Neural progenitor cell (in vitro differentiated cells): ENCODE measurements at places on chromosomes 4 and X. TPM values are rescaled to one million over a fixed set of nuclear protein-coding genes. Genes with fewer than 3 reads are reported as not detected.

DNA sequence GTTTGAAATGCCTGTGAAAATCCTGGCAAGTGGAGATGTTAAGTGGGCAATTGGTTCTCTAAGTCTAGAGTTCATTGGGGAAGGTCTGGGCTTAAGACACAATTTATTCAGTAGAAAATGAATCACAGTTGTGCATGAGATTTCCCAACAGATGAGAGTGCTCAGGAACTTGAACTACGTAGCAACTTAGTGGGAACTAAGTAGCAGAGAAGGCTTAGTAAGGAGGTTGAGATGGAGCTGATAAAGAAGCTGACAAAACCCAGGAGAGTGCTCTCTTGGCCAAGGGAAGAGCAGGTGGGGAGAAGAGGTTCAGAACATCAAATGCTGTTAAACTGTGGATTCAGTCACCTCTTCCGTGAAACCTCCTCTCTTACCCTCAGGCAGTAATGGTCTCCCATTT lies 33.0 kb downstream of the AFF1 start:
- no peak for DNase-seq
- no peaks in the 10 kb centered on the region for H3K36me3 ChIP-seq
- no peak overlapping the region for H3K4me3 ChIP-seq
- no peak overlapping the region for H3K27ac ChIP-seq

DNA sequence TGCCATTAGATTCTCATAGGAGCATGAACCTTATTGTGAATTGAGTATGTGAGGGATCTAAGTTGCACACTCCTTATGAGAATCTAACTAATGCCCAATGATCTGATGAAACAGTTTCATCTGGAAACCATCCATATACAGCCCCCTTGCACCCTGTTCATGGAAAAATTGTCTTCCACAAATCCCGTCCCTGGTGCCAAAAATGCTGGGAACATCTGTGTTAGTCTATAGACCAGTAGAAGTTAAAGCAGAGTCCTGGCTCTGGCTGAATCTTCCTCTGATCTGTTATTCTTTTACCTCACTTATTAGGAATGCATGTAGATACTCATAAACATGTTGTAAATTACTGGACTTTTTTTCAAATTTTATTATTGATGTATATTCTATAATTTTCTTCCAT lies 29.2 kb downstream of the SULT1B1 start:
- no peak overlapping the region for H3K4me3 ChIP-seq
- H3K27ac ChIP-seq, result no peak overlapping the region
- H3K27me3 ChIP-seq, result no peaks in the 10 kb centered on the region
- H3K4me1 ChIP-seq, result no peaks in the 10 kb centered on the region
- H3K36me3 ChIP-seq, result no peaks in the 10 kb centered on the region

DNA sequence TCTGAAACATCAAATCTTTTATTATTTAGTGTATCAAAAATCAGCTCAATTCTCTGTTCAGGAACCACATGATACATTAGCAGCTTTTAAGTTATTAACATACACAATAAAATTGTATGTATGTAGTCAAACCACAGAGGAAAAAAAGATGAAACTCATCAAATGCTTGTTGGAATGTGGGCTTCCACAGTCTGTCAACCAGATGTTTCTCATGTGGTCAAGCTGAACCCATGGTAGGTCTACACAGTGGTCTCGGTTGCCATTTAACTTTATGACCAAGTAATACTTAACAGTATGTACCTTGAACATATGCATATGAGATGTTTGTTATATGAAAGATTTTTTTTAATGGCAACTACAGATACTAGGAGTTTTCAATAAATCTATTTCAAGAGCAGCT lies 427.8 kb downstream of the IL15 start:
- DNase-seq, result no peak
- H3K4me1 ChIP-seq, result no peaks in the 10 kb centered on the region
- H3K36me3 ChIP-seq, result no peaks in the 10 kb centered on the region
- no peak overlapping the region for H3K4me3 ChIP-seq
- H3K27ac ChIP-seq, result no peak overlapping the region

- peaks cover 8% of the 10 kb centered on the region for H3K4me1 ChIP-seq
- no peak overlapping the region for H3K27ac ChIP-seq
- H3K4me3 ChIP-seq, result no peak overlapping the region
These were observed 1.1 kb upstream of the EDNRA start for GRCh38 chr4:147479786-147480185.

- H3K4me3 ChIP-seq, result no peak overlapping the region
- H3K27me3 ChIP-seq, result no peaks in the 10 kb centered on the region
- H3K4me1 ChIP-seq, result no peaks in the 10 kb centered on the region
- DNase-seq, result no peak
These were observed 145.7 kb downstream of the RAPGEF2 start for GRCh38 chr4:159248384-159249178.

DNA sequence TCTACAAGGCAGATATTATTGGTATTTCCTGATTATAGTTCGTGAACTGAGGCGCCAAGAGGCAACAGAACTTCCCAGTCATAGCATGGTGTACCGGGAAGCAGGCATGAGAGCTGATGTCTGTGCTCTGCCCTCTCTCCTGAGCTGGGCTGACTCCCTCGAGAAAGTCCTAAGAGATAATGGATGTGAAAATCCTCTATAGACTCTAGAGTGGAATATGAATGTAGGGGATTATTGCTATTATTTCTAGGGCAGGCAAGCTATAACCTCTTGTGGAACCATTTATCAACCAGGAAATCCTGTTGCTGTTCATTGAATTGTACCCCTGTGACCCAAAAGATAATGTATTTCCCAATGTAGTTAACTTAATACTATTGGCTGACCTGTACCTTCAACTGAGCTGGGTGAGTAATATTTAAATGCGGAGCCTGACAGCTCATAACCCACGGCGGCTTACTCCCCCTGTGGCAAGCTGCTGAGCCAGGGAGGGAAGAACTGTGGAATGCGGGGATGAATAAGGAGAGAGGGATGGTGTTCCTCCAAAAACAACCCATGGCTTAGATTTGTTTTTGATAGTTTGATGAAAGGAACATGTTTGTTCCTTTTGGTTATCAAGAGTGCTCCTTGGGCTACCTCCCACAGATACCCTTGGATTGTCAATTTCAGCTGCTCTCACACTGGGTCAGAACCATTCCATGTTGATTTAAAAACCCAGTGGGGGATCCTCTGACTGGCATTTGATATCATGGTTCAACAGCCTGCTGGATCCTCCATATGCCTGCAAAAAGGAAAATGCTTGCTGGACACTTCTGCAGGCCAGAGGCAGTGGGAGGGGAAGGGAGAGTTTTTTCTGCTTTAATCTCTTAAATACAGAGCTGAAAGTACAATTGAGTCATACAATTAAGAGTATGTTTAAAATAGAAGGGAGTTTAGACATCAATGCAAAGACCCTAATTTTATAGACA lies 339.0 kb upstream of the BOD1L1 start:
- H3K4me3 ChIP-seq, result no peak overlapping the region
- no peaks in the 10 kb centered on the region for H3K36me3 ChIP-seq
- H3K4me1 ChIP-seq, result no peaks in the 10 kb centered on the region
- no peaks in the 10 kb centered on the region for H3K27me3 ChIP-seq

- DNase-seq, result no peak
- H3K36me3 ChIP-seq, result no peaks in the 10 kb centered on the region
- H3K4me3 ChIP-seq, result no peak overlapping the region
- no peak overlapping the region for H3K27ac ChIP-seq
These were observed 74.4 kb downstream of the RNF150 start for GRCh38 chr4:141058591-141059512.

DUSP9 gene
- total RNA-seq, result 0.21 and 2.0 TPM in 2 replicates

CPE gene
- 43.6 and 47.4 TPM in 2 replicates for total RNA-seq

- no peak overlapping the region for H3K4me3 ChIP-seq
- no peak overlapping the region for H3K27ac ChIP-seq
- no peaks in the 10 kb centered on the region for H3K36me3 ChIP-seq
- DNase-seq, result no peak
- H3K27me3 ChIP-seq, result no peaks in the 10 kb centered on the region
- H3K4me1 ChIP-seq, result peaks cover 4% of the 10 kb centered on the region
These were observed 42.1 kb upstream of the SPINK2 start for GRCh38 chr4:56863441-56864139.

DNA sequence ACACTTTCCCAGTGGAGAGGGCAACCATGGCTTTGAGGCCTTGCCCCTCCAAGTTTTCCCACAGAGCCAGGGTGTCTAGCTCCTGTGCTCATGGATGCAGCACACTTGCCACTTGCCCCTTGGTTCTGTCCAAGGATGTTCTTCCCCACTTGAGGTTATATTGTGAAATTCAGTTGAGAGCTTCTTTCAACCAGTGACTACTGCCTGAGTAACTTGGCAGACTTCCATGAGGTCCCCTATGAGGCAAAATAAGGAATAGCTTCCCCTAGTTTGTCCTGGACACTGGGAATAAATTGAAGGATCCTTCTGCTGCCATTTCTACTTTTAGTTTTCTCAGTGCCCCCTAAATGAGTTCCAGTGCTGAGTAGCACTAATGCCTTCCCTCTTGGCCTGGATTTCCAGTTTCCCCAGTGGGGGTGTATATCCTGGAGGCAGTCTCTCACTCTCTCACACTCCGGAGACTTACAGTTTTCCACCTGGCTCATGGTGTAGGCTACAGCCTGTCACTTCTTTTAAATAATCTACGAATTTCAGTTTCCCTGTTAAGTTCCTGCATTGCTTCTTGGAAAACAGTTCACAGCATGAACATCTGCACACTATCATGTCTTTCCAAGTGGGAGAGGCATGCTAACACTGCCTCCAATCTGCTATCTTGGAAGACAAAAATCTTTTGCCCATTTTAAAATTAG lies 36.4 kb upstream of the ADH4 start:
- no peaks in the 10 kb centered on the region for H3K4me1 ChIP-seq
- H3K36me3 ChIP-seq, result no peaks in the 10 kb centered on the region
- H3K4me3 ChIP-seq, result no peak overlapping the region
- no peak overlapping the region for H3K27ac ChIP-seq

DNA sequence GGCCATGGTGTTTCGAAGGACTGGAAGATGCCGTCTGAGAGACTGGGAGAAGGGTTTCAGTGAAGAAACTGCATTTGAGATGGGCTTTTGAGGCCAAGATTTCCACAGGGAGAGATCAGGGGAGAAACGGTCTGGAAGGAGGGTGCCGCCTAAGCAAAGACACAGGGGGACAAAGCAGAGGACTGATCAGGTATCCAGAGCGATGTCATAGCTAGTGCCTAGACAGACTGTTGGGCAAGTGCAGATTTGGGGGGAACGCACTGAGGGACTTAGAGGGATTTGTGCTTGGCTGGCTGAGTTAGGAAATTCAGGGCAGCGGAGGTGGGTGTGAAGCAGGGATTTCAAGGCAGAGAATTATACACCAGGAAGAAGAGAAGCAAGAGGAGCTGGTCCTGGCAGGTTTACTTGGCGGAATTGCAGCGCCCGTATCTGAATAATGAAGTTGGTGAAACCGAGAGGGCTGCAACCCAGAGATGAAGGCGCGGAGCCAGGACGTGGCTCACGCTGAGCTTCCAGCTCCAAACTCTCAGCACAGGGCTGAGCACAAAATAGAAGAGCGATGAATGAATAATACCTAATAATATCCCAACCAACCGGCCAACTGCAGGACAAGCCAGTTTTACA lies 106.9 kb downstream of the MAML3 start:
- peak overlapping the region; percentile 16 for H3K4me3 ChIP-seq
- H3K27me3 ChIP-seq, result no peaks in the 10 kb centered on the region
- DNase-seq, result peak; percentile 51
- H3K27ac ChIP-seq, result peak overlapping the region; percentile 70
- no peaks in the 10 kb centered on the region for H3K36me3 ChIP-seq

PCDH7 gene
- 7.9 and 8.1 TPM in 2 replicates for total RNA-seq

DNA sequence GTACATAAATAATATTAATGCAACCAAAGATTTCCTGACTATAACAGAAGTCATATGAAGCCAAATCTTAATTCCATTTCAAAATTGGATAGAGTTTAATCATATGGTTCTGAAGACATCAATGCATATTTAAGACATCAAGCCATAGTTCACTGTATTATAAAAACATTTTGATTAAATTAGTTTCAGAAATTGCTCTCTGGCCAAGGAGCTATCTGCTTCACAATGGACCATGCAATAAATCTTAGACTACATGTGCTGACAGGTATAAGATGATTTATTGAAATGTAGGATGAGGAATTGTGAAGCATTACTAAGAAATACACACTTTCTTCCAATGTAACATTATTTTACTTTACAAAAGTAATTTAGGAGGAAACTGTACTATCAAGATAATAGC lies 81.6 kb downstream of the MID1 start:
- H3K27me3 ChIP-seq, result no peaks in the 10 kb centered on the region
- no peaks in the 10 kb centered on the region for H3K36me3 ChIP-seq
- DNase-seq, result no peak
- H3K4me1 ChIP-seq, result no peaks in the 10 kb centered on the region

PCYT1B gene
- total RNA-seq, result 33.9 and 39.1 TPM in 2 replicates

SAGE1 gene
- total RNA-seq, result not detected in 2 replicates

DNA sequence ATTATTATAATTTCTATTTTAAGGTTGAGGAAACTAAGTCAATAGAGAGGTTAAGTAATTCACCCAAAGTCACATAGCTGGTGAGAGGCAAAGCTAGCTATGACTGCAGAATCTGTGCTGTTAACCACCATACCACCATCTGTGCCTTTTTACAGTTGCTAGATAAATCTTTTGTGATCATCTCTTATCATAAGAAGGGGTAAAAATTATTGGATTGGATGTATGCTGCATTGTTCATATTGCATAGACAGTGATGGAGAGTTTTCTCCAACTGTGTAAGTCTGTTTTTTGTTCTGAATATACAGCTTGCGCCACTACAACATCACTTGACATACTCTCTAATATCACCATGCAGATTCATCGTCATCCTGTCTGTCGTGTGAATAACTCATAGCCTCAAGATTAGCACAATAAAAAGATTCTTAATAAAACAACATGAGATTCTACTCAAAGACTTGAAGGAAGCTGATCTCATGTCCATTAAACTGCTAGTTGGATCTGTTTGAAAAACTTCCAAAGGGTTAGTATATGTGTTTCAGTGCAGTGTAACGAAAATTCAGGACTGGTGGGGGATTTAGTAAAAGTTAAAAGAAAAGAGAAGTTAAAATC lies 495.9 kb downstream of the SPRY1 start:
- no peaks in the 10 kb centered on the region for H3K27me3 ChIP-seq
- H3K36me3 ChIP-seq, result no peaks in the 10 kb centered on the region
- DNase-seq, result no peak
- no peaks in the 10 kb centered on the region for H3K4me1 ChIP-seq
